ENCODE measurements at places on chromosomes 7 and 10. TPM values are rescaled to one million over a fixed set of nuclear protein-coding genes. Genes with fewer than 3 reads are reported as not detected.

- no peak for ATAC-seq
Observed at GRCh38 chr10:132375795-132376297, 21.2 kb upstream of the PWWP2B start.

- ATAC-seq: peak; percentile 70
Observed at GRCh38 chr10:132229834-132230556, 43.2 kb downstream of the DPYSL4 start.

GRCh38 chr7:32958046-32959025, 1.1 kb downstream of the FKBP9 start:
- no peak for ATAC-seq

- no peak for ATAC-seq
Observed at GRCh38 chr10:110181451-110181850, 26.0 kb upstream of the MXI1 start.

TMEM273 gene
- total RNA-seq: 262 TPM
